ENCODE measurements at places on chromosomes 6 and 20. TPM values are rescaled to one million over a fixed set of nuclear protein-coding genes. Genes with fewer than 3 reads are reported as not detected.
A peak's percentile ranks its signal among the peaks of the same experiment; 100 is the strongest.

DNA sequence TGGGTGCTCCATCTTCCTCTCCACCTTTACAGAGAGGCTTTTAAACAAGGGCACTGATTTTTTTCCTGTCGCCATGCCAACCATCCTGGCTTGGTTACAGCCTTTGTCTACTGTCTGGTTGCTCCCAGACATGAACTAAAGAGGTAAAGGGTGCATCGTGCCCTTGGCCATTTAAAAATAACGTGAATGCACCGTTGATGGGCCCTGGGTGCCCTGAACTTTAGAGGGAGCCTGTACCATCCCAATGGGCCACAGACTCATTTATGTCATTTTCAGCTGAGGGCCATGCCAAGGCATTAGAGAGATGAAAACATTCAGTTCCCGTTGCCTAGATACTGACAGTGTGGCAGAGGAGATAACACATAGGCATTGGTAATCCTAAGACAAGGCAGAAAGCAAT is 23.3 kb downstream of the TMC2 start:
- no peak for DNase-seq

The MRPS10 gene
- 46.1 TPM for total RNA-seq

GRCh38 chr20:48535556-48535955 is 292.2 kb downstream of the PREX1 start:
- no peak for DNase-seq

DNA sequence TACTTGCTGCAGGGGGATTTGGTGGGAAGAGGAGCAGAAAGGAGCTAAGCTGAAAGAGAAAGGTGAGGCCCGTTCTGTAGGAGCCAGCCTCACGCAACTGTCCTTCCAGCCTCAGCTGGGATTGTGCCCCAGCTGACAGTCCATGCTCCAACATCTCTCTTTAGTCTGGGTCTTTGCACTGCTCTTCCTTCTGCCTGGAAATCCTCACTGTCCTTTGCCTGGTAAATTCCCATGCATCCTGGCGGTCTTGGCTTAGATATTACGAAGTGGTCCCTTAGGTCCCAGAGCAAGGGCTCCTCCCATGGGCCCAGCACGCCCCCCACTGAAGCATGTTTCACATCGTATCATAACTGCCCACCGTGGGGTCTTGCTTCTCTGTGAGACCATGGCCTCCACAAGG is 52.2 kb downstream of the FGD2 start:
- peak; percentile 7 for DNase-seq

- DNase-seq = no peak
Measured at GRCh38 chr6:159914565-159914923, 23.8 kb downstream of the MAS1 start.

The OPRL1 gene
- total RNA-seq = 1.3 TPM

- no peak for DNase-seq
Measured at GRCh38 chr6:15444881-15445280, 199.0 kb downstream of the JARID2 start.

DNA sequence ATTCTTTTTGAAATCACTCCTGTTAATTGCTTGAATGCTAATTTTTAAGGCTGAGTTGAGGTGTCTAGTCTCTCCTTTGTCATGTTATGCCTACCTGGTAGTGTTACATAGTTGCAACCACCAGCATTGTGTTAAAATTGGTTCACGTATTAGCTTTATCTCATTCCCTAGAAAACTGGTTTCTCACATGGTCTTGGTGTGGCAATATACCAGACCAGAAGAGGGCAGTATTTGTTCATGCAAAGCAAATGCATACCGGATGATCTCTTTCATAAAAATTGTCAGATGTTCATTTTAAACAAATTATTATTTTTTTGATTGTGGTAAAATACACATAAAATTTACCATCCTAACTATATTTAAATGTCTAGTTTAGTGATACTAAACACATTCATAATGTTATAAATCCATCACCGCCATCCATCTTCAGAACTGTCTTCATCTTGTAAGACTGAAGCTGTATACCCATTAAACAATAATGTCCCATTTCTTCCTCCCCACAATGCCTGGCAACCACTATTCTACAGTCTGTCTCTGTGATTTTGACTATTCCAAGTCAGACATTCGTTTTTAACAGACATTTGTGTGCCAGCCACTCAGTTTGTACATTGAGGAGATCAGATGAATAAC is 92.8 kb downstream of the ATRN start:
- no peak for DNase-seq

The KCNK16 gene
- not detected for total RNA-seq

The NT5E gene
- total RNA-seq = 7.1 TPM

- no peak for DNase-seq
Measured at GRCh38 chr6:169536446-169537170, 165.2 kb downstream of the WDR27 start.

DNA sequence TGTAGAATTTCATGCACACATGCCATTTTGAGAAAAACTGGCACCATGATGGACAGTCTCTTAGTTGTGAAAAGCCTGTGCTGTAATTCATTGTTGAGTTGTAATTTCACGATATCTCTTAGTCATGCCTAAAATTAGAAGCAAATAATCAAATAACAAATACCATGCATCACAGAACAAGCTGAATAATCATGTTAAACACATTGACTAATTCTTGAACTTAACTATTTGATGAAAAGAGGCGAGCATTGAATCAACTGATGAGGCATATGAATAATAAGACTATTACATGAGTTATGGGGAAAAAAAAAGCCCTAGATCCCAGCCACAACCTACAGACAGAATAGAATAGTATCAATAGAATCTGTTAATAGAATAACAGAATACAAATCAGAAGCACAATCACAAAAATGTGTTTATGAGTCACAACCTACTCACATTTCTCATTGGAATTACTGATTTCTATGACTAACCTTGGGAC is 14.2 kb upstream of the RNF217 start:
- DNase-seq = no peak

- DNase-seq = no peak
Measured at GRCh38 chr20:3405139-3405538, 2.3 kb downstream of the DNAAF9 start.

DNA sequence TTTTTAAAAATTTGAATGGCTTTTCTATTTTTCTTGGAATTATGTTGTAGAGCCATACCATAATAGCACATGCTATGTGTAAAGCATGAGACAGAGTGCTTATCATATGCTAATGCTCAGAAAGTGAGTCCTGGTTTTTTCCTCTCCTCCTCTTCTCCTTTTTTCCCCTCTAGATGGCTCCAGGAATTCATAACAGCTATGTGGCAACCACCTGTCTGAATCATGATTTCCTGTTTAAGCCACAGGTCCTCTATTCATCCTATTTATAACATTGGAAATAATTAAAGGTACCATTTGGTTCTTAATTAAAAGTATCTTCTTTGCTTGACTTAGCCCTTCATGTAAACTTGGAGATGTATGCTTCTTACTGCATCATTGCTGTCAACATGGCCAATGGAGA is 260.0 kb upstream of the MAP3K7 start:
- no peak for DNase-seq

The CPXM1 gene
- 0.96 TPM for total RNA-seq

The MYL9 gene
- 1,717 TPM for total RNA-seq

The FAM217A gene
- not detected for total RNA-seq

The VGLL2 gene
- total RNA-seq = 2.3 TPM

The MAFB gene
- 15.1 TPM for total RNA-seq

- peak; percentile 60 for DNase-seq
Measured at GRCh38 chr6:27495386-27496135, 22.7 kb upstream of the ZNF184 start.

DNA sequence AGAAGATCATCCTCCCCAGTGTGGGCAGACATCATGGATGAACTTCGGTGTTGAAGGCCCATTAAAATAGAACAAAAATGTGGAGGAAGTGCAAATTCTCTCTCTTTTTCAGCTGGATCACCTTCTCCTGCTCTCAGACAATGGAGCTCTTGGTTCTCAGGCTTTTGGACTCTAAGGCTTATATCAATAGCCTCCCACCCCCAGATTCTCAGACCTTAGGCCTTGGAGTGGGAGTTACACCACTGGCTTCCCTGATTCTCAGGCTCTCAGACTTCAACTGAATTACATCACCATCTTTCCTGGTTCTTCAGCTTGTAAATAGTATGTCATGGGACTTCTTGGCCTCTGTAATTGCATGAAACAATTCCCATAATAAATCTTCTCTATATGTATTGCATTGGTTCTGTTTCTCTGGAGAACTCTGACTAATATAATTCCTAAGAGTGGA is 36.6 kb downstream of the NSFL1C start:
- DNase-seq = no peak

- DNase-seq = no peak
Measured at GRCh38 chr6:107185391-107185970, 70.2 kb upstream of the BEND3 start.

DNA sequence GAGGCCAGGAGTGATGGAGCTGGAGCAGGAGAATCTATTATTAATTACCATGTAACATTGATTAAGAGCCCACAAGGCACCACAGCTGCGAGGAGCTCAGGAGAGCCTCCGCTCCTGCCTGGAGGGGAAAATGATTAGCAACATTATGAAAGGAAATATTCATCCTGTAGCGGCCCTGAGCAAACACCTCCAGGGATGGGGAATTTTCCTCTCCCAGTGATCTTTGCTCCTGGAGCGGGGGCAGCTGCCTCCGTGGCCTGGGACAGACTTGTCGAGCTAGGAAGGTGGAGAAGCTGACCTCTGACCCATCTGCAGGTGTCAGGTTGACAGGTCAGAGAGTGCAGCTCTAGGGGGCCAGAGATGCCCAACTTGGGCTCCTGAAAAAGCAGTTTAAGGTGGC is 40.1 kb upstream of the SIRPA start:
- DNase-seq = no peak

The PYGB gene
- total RNA-seq = 209 TPM

The CST5 gene
- not detected for total RNA-seq
